ENCODE measurements at places on chromosomes 6 and 20.

DNA sequence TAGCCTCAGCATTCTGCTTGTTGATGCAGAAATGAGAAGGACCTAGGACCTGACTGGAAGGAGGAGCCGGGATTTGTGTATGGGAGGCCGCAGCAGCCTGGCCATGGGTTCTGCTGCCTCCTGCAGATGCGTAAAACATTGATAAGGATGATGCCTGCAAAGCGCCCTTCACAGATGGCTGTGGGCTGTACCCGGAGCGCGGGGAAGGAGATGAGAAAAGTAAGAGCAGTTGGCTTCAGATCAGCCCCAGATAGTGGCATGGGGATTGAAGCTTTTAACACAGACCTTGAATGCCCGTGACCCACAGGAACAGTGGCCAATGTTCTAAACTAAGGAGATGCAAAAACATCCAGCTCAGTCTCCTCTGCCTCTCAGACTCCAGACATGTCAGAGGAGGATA lies 136.4 kb upstream of the KCNG1 start:
- DNase-seq = no peak

- DNase-seq = peak; percentile 37
Measured at GRCh38 chr6:11496152-11497060, 41.1 kb upstream of the TMEM170B start.

GRCh38 chr6:119256978-119257462 lies 92.5 kb downstream of the MAN1A1 start:
- no peak for DNase-seq

GRCh38 chr6:18183766-18184165 lies 28.5 kb downstream of the KDM1B start:
- DNase-seq = no peak

GRCh38 chr20:48162621-48163020 lies 377.3 kb upstream of the SULF2 start:
- DNase-seq = no peak

GRCh38 chr6:159602431-159603041 lies 90.5 kb downstream of the SOD2 start:
- DNase-seq = no peak

DNA sequence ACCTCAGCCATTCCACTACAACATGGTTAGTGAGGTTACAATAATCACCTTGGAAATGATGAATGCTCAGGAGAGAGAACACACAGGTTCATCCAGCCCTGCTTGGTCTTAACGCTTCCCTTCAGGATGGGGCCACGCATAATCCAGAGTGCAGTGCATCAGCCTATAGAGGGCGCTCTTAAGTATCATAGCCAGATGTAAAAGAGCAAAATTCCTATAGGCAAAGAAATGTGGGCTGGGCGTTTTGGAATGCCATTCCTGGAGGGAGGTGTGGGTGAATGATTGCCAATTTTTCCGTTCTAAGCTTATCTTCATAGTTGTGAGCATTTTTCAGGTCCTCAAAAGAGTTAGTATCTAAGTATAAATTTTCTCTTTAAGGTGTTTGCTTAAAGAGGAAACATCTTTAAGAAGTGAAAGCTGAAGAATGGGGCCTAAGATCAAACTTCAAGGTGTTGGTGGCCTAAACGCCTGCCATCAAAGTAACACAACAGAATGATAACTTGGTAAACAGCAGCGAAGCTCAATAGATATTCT lies 1.8 kb downstream of the RIPOR2 start:
- DNase-seq = no peak

DNA sequence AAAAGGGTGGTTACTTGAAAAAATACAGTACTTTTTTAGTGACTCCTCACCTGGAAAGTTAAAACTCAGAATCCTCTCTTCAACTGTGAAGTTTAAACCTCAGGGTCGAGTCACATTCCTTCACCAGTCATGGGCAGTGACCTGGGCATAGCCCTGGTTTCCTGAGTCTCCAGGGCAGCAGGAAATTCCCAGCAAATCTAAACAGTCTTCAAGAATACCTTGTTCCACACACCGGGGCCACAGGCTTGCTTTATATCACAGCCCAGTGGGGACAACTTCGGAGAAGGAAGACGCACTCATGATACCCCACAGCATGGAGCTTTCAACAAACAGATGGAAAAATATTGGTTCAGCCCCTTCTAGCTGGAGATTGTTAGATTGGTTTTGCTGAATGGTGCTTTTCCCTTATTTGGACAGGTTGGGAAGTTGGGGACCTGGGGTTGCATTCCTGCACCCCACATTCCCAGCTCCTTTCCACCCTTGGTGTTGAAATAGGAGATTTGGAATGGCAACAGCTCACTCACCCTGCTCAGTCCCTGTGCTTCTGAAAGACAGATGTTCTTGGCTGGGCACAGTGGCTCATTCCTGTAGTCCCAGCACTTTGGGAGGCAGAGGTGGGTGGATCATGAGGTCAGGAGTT lies 113.0 kb upstream of the TMEM170B start:
- DNase-seq = no peak

DNA sequence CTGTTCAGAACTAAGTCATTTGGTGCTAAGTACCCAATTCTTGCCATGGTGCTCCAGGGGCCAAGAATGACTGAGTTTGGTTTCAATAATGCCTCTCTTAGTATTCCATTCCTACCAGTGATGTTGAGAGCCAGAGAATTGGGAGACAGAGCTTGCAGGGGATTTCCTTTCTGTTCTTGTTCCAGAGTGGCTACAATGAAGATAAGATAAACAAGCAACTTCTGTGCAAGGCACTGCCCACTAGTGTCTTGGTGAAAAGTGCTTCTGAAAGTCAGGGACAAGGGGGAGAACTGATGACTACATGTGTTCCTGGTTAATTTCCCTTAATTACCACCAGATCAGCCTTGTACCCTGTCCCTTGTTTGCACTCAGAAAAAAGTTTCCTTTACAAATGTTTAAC lies 421.6 kb downstream of the BCKDHB start:
- DNase-seq = no peak

DNA sequence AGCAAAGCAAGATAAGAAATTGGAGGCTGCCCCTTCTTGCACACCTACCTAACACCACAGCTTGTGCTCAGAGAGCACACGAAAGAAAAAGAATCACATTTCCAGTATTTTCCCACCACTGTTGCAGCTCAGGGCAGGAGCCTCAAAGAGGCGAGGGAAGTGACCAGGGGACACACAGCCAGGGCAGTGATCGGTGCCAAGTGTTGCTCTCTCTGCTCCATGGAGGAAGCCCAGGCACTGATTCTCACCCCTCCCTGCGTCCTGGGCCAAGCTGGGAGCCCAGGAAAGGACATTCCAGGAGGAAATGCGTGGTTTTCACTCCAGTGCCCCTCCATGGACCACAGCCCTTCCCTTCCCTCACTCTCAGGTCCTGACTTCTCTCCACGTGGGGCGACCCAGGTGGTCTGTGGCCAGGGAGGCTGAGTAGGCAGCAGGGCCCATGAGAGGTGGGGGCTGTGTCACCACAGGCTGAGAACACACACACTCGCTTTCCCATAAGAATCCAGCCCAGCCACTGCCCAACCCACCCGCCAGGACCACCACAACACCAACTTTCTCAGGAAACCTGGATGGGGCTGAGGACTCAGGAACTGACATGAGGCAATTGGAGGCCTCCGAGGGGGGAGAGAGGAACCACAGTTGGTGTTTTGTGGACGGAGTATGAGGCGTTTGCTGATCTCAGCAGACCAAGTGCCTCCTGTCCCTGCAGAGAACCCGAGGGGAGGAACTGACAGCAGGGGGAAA lies 81.7 kb upstream of the MAFB start:
- no peak for DNase-seq

DNA sequence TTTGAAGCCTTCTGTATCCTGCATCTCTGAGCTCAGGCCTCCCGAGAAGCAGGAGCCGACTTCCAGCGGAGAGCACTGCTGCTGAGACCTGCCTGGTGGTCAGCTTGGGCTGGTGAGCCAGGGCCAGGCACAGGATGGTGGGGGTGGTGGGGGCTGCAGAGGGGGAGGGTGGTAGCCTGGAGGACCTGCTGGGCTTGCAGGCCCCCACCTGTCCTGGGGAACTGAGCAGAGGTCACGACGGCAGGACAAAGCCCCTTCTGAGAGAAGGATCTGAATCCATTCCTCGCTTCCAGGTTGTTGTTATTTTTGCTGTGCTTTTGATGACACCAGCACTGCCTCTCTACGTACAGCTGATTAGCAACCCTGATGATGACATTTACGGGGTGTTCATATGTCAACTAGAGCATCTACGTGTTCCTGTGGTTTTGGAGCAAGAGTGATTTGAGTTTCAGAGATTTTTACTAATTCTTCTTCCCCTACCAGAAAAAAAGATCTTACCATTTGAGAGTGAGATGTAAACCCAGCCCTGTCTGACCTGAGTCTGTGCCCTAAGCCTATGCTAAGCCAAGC lies 35.7 kb upstream of the CD93 start:
- DNase-seq = no peak

GRCh38 chr6:37302086-37302686 lies 44.2 kb upstream of the TMEM217 start:
- no peak for DNase-seq

- no peak for DNase-seq
Measured at GRCh38 chr6:117497237-117497636, 14.8 kb downstream of the DCBLD1 start.

- no peak for DNase-seq
Measured at GRCh38 chr6:138063726-138064125, 43.5 kb downstream of the PERP start.

DNA sequence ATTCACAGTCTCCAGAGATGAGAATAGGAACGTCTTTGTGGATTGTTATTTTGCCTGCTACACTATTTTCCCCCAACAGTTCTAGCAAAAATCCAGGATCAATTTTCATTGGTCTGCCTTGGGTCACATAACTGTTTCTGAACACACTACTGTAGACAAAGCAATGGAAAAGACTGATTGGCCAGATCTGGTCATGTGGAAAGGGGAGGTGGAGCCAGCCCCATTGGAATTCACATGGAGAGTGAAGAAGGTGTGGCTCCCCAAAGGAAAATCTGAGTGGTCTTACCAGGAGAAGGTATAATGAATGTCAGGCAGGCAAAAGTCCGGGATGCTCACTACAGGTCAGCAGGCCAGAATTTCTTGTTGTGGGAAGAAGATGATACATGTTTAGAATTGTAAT lies 9.5 kb upstream of the TP53RK start:
- no peak for DNase-seq

- no peak for DNase-seq
Measured at GRCh38 chr6:169222126-169222525, 31.5 kb downstream of the THBS2 start.

- DNase-seq = no peak
Measured at GRCh38 chr6:169499848-169500247, 202.0 kb downstream of the WDR27 start.

DNA sequence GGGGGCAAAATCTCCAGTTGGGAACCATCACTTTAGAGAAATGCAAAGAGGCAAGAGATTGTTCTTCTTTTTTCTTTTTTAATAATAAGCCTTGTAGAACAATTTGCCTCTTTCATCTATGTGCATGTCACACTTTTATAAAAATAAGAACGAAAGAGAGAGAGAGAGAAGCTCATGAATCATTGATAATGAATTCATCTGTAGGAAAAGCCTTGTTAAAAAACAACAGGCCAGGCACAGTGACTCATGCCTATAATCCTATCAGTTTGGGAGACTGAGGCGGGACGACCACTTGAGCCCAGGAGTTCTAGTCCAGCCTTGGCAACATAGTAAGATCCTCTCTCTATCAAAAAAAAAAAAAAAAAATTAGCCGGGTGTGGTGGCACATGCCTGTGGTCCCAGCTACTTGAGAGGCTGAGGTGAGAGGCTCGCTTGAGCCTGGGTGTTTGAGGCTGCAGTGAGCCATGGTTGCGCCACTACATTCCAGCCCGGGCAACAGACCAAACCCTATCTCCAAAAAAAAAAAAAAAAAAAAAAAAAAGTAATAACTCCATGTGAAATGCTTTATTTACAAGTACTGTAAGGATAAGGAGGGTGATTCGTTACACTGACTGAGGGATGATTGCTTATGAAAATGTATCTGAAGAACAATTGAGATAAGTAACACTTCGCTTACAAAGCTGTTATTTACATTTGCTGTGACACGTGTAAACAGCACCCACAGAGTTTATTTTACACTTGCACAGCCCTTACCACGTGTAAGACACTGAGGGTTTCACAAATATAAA lies 6.0 kb downstream of the CCN5 start:
- DNase-seq = no peak

GRCh38 chr6:42104804-42105125 lies 37.7 kb downstream of the C6orf132 start:
- DNase-seq = no peak

GRCh38 chr6:168700880-168701279 lies 259.9 kb downstream of the SMOC2 start:
- DNase-seq = no peak

DNA sequence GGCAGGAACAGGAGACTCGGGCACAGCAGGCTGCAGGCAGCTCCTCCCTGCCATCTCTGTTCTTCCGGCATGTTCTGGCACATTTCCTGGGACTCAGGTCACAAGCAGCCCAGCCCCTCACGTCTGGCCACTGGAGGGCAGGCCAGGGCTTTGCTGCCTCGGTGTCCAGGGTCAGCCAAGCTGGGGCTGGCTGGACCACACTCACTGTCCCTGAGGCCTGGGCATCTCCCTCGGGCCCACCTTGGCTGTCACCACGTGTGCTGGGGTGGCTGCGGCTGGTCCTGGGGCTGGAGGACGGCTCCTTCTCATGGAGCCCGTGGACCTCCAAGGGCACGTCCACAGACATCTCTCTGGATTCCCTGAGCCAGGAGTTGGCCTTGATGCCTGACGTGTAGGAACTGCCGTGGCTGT lies 18.5 kb downstream of the FRMD1 start:
- DNase-seq = no peak

GRCh38 chr20:61757-62156 lies 25.7 kb upstream of the DEFB125 start:
- no peak for DNase-seq

GRCh38 chr20:36390719-36391415 lies 84.7 kb downstream of the DLGAP4 start:
- no peak for DNase-seq

- DNase-seq = no peak
Measured at GRCh38 chr6:10098756-10099528, 315.9 kb downstream of the TFAP2A start.

DNA sequence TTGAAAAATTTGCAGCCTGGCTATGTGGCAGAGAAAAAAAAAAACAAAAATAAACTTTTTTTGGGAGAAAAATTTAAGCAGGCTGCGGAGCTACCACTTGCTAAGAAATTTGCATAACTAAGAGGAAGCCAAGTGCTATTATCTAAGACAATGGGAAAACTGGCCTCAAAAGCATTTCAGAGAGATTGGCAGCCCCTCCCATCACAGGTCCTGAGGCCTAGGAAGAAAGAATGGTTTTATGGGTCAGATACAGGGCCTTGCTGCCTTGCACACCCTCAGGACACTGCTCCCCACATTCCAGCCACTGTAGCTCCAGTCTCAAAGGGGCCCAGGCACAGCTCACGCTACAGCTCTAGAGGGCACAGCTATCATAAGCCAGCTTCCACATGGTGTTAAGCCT lies 777.9 kb downstream of the TENT5A start:
- no peak for DNase-seq

GRCh38 chr20:36202891-36203338 lies 33.4 kb upstream of the AAR2 start:
- DNase-seq = peak; percentile 59

GRCh38 chr6:109718991-109719390 lies 27.9 kb downstream of the FIG4 start:
- no peak for DNase-seq

Measured in stimulated activated CD4-positive, alpha-beta T cell treated with anti-CD3 and anti-CD28 coated beads, Interleukin-12 subunit alpha, Interleukin-12 subunit beta, amount 100 ng/mL, for 48 hours (primary cell).